ENCODE measurements at places on chromosomes 2 and 18.

- DNase-seq: peak; percentile 32
Observed at GRCh38 chr2:195612611-195613495, 44.2 kb upstream of the SLC39A10 start.

DNA sequence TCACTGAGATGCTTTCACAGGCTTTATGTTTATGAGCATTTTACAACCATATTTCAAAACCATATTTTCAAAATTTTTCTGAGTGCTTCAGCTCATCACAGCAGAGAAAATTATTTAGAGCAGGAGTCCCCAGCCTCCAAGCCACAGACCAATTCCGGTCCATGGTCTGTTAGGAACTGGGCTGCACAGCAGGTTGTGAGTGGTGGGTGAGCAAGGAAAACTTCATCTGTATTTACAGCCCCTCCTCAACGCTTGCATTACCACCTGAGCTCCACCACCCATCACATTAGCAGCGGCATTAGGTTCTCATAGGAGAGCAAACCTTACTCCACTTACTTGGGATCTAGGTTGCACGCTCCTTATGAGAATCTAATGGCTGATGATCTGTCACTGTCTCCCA, 165.6 kb downstream of the SEPTIN10 start:
- DNase-seq: no peak

DNA sequence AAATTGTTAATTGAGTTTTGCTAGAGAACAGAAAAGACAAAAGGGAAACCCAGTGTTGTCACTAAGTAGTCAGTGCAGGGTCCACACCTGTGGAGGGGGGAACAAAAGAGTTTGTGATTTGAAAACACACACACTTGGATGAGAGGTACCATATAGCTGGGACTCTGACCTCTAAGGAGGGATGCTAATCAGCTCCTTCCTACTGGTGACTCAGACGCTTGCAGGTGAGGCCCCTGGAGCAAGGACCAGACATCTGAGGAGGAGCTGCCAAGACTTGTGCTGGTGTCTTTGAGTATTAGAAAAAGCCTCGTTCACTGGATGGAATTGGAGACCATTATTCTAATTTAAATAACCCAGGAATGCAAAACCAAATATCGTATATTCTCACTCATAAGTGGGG, 146.4 kb upstream of the MAP2 start:
- DNase-seq: no peak

GRCh38 chr2:181072486-181073235, 92.3 kb downstream of the UBE2E3 start:
- peak; percentile 32 for DNase-seq

DNA sequence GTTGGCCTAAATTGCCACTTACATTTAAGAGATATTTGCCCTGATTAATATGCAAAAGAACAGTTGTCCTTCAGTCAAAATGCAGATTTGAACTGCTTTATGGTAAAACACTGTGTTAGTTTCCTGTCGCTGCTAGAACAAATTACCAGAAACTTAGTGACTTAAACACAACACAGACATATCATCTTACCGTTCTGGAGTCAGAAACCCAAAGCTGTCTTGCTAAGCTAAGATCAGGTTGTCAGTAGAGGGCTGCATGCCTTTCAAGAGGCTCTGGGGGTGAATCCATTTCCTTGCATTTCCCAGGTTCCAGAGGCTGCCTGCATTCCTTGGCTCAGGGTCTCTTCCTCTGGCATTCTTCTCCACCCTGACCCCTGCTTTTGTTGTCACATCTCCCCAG, 149.5 kb downstream of the FAM161A start:
- DNase-seq: no peak

DNA sequence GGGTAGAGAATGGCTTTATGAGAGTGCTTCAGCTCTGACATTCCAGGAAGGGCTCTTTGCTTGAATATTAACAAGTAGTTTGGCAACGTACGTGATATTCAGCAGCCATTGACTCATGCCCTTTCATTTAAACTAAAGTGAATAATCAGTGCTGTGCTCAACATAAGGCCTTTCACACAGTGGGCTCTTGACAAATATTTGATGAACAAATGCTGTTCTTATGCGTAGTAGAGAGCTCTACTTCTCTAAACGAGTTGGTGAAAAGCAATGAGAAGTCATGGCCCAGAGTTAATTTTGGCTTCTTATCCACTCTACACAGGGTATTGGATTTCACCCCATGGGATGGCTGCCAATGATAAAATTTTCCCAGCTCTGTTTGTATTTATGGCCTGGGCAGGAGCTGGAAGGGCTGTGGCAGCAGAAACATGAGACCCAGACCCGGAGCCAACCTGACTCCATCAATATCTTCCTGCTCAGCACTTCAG, 338.9 kb downstream of the CCDC85A start:
- DNase-seq: peak; percentile 39

DNA sequence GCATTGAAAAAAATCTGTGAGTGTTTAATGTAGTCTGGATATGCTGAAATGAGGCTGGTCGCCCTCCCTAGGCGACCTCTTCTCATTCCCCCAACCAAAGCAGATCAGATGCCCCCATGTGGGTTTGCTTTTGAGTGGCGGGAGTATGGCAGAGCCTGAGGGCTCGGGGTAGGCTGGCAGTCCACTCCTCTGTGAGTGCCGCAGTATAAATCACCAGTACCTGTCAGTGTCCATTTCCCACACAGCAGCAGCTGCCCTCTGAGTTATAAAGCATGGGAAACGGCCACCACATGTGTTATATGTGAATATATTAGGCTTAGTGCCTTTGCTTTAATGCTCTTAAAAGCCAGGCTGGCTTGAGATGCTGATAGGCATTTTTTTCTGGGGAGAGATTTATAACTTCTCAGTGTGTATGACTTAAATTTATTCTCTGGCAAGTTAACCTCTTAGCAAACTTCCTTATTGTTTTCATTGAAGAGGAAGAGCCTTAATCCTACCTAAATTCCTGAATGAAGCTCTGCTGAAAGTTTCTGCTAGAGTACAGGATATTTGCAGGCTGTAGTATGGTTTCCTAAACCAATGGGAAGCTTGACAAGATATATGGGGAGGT, 3.8 kb downstream of the DCC start:
- no peak for DNase-seq

DNA sequence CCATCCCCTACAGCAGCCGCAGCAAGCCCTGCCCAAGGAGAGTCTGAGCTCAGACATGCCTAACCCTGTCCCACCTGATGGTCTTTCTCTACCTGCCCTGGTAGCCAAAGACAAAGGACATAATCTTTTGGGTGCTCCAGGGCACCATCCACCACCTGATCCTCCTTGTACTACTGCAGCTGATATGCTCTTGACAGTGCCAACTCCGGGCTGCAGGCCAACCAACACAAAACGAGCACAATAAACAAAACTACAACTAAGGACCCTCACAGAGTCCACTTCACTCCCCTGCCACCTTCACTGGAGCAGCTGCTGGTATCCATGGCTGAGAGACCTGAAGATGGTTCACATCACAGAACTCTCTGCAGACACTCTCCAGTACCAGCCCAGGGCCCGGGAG, 106.3 kb downstream of the GRB14 start:
- no peak for DNase-seq

DNA sequence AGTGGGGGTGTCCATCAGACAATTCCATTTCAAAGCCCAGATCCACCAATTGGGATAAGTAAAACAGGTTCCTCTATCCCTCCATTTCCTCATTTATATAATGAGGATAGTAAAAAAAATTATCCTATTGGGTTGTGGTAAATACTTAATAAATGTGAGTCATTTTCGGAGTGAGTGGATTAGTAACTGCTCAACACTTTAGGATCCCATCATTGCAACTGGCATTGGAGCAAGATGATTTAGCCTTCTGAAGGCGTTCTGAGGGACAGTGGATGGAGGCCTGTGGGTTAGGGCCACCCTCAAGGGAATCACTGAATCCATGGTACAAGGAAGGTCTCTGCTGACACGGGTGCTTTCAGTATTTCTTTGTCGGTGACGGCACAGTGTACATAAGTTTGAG, 108.6 kb upstream of the FZD7 start:
- peak; percentile 49 for DNase-seq

DNA sequence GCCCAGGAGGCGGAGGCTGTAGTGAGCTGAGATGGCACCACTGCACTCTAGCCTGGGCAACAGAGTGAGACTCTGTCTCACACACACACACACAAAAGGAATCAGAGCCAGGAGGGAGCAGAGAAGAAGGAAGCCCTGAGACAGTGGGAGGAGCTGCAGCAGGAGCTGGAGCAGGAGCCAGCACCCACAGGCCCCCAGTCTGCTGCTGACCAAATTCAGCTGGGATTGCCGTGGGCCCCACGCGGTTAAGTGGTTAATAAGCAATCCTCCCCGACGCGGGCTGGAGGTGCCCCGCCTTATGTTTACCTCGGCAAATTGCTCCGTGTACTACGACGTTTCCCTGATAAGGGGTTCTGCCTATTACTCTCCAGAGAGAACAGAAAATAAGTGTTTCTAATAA, 265.3 kb downstream of the TWIST2 start:
- no peak for DNase-seq

DNA sequence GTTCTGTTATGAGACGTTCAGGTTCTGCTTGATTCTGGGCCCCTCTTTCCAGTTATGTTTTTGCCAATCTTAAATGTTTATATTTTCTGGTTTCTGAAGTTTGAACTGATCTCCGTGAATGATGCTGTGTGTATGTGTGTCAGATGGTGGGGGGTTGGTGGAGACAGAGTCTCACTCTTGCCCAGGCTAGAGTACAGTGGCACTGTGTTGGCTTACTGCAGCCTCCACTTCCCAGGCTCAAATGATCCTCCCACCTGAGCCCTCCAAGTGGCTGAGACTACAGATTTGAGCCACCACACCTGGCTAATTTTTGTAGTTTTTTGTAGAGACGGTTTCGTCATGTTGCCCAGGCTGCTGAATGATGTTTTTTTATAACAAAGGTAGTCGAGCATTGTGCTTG, 45.9 kb downstream of the PSMD14 start:
- no peak for DNase-seq

- DNase-seq: peak; percentile 41
Observed at GRCh38 chr2:27833931-27834330, 56.3 kb downstream of the RBKS start.

- peak; percentile 1 for DNase-seq
Observed at GRCh38 chr2:102485147-102485785, 12.2 kb downstream of the SLC9A4 start.

GRCh38 chr2:219621935-219622334, 5.5 kb upstream of the SLC4A3 start:
- DNase-seq: no peak
